Natural killer cell treated with Interleukin-12 subunit alpha and Interleukin-12 subunit beta and Interleukin-15 and Interleukin-18, amount 100 ng/mL, for 72 hours (primary cell): ENCODE measurements at places on chromosomes 7 and 10. TPM values are rescaled to one million over a fixed set of nuclear protein-coding genes. Genes with fewer than 3 reads are reported as not detected.

- DNase-seq: no peak
Observed at GRCh38 chr7:63998549-63998948, at the start of gene ZNF722. Gene ZNF722 (plus strand): TSS chr7:63998849. CDS start chr7:63998962, 113 bp downstream.

- DNase-seq: no peak
Observed at GRCh38 chr7:284762-285722, 4.9 kb upstream of the FOXL3 start.

The CPA2 gene
- total RNA-seq: not detected

DNA sequence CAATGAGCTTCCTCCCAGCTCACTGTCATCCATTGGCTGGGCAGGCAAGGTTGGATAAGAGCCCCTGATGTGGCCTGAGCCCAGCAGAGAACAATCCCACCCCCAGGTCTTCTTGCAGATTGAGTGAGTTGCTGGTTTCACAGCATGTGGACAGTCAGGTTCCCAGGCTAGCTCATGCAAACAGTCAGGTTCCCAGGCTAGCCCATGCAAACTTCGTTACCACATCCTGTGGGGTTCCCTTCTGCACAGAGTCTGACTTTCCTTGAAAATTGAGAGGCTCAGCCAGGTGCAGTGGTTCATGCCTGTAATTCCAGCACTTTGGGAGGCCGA is 67.1 kb downstream of the TMEM130 start:
- no peak for DNase-seq

The PAXIP1 gene
- total RNA-seq: 33.4 TPM

- DNase-seq: no peak
Observed at GRCh38 chr10:49120911-49121310, 5.6 kb upstream of the VSTM4 start.

The MACC1 gene
- total RNA-seq: 2.6 TPM

The FAM25C gene
- not detected for total RNA-seq

- DNase-seq: no peak
Observed at GRCh38 chr10:124921261-124921660, 20.7 kb upstream of the ZRANB1 start.

The BAIAP2L1 gene
- total RNA-seq: 0.76 TPM

GRCh38 chr10:5656737-5657579 is 9.4 kb downstream of the ASB13 start:
- no peak for DNase-seq

The DDX21 gene
- 209 TPM for total RNA-seq

GRCh38 chr7:21767300-21767900 is 178.3 kb downstream of the CDCA7L start:
- DNase-seq: no peak

DNA sequence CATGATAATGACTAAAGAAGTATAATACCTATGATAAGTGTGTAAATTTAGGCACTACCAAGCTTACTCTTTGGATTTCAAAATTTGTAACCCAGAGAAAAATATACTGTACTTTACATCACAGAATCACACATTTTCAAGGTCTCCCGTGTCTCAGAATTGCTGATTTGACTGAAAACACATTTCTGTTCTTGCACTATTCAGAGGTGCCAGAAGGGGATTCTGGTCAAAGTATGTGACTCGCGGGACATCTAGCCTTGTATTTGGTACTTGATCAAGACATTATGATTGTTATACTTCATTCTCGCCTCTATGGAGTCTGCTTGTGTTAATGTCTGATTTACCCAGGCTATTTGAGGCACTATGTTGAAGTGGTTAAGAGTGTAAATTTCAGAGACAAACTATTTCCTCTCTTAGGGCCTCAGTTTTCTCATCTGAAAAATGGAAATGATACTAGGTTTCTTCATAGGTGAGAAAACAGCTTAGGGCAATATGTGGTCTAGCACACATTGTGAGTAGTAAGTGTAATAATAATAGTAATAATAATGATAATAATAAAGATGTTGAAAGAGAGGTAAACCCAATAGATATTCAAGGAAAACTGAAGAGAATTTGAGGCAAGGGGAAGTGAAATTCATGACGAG is 320.4 kb downstream of the RNLS start:
- no peak for DNase-seq

GRCh38 chr7:95095966-95096540 is 188.7 kb downstream of the PPP1R9A start:
- no peak for DNase-seq

DNA sequence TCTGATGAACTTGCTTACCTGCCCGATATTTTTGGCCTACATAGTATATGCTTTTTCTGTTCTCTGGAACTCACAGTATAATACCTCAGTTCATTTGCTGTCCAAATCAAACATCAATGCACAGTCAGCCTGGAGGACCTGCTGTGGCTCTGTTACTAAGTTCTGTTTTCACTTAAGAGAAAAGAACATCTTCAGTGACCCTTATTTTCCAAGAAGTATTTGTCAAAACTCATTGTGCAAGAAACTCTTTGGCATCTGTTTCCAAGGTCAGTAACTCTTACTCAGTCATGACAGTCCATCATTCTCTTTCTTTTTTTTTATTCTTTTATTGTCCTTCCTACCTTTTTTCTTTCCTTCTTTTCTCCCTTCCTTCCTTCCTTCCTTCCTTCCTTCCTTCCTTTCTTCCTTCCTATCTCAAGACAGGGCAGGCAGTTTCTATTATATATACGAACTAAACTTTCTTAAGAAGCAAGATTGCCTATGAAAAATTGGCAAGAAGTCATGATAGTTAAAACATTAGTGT is 37.8 kb upstream of the SEM1 start:
- no peak for DNase-seq

The UNCX gene
- total RNA-seq: not detected

DNA sequence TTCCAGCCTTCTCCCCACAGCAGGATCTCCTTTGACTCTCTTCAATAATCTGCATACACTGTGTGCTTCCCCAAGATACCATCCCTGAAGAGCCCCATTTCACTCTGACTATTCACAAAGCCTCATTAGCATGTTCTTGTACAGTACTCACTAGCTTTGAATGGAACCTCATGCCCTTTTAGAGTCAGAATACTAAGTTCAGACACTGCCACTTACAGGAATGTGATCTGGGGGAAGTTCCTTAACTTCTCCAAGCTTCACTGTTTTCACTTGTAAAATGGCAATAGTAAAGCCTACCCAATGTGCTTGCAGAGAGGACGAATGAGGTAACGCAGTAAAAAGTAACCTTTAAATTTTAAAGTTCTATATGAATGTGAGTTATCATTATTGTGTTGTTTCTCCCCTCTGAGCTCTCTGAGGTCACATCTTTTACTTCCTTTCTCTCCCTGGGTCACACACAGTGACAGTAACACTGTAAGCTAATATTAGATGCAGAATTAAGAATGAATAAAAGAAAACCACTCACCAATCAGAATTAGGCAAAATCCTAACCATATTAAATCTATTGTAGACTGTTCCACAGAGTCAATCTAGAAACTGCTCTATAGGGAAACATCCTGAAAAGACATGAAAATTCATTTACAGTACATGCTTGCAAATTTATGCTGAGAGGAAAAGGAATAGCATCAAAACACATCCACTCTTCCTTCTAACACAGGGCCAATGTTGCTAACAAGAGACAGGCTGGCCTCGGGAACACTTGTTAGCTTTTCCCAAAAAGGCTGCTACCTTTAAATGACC is 64.2 kb upstream of the IL6 start:
- no peak for DNase-seq

GRCh38 chr7:68073701-68074100 is 1077.1 kb downstream of the TYW1 start:
- no peak for DNase-seq

DNA sequence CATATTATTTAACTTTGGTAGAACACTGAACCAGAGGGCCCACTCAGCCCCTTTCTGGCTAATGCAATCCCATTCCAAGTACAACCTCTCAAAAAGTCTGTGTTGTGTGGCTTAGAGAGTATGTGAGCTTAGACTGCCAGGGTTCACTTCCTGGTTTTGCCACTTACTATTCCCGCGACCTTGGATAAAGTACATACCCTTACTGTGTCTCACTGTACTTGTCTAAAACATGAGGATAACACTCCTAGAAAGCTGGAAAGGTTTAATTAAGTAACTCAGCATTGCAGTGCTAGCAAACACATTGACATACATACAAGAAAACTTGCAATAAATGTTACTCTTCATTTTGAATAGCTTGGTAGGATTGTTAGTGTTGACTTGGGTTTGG is 215.8 kb downstream of the CHCHD3 start:
- no peak for DNase-seq

DNA sequence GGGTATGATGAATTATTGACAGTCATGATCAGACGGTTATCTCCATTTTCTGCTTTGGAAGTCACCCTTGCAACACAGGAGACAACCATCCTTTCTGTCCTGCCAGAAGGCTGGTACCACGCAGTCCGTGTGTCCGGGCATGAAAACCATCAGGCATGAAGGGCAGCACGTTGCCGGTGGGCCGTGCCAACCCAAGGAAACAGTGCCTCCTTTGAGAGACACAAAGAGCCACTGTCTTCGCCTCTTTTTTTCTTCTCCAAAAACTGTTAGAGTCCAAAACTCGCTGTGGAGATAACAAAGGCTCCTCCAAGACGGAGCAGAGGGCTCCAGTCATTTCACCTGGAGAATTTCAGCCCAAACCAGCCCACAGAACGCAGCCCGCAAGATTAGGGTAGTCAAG is 60.4 kb upstream of the ARHGAP21 start:
- no peak for DNase-seq

The TMEM184A gene
- total RNA-seq: not detected

The RET gene
- total RNA-seq: not detected

GRCh38 chr7:41621953-41622831 is 80.7 kb downstream of the INHBA start:
- no peak for DNase-seq

GRCh38 chr7:29350351-29350750 is 155.8 kb downstream of the CHN2 start:
- DNase-seq: no peak

The CPA1 gene
- not detected for total RNA-seq

The HIPK2 gene
- 152 TPM for total RNA-seq

The ASL gene
- 68.3 TPM for total RNA-seq

GRCh38 chr7:98286093-98286539 is 4.6 kb downstream of the BRI3 start:
- DNase-seq: no peak

The BLNK gene
- not detected for total RNA-seq

DNA sequence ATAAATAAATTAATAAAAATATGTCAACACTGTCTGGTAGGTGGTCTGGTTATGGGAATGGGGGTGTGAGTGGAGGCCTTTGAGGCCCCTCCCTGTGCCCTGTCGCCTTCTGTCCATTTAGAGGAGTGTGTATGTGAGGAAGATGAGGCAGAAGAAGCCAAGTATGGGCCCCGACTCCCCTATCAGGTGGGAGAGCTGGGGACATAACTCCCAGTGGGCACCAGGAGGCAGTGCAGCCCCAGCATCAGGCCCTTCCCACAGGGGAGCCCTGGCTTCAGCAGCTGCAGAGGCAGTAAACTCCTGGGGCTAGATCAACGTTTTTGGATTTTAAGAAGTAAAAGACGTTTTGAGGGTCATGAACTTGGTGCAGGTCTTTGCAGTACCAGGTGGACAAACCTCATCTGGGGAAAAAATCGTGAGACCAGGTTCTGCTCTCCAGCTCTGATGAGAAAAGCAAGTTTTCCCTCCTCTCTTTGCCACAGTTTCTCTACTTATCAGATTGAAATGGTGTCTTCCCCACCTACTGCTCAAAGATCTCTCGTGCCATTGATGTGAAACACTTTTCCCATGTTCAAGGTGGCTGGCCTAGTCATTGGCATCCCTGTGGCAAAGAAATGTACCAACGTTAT is 167.8 kb upstream of the EEPD1 start:
- DNase-seq: no peak

GRCh38 chr10:98340261-98340939 is 72.4 kb upstream of the LOXL4 start:
- DNase-seq: no peak

DNA sequence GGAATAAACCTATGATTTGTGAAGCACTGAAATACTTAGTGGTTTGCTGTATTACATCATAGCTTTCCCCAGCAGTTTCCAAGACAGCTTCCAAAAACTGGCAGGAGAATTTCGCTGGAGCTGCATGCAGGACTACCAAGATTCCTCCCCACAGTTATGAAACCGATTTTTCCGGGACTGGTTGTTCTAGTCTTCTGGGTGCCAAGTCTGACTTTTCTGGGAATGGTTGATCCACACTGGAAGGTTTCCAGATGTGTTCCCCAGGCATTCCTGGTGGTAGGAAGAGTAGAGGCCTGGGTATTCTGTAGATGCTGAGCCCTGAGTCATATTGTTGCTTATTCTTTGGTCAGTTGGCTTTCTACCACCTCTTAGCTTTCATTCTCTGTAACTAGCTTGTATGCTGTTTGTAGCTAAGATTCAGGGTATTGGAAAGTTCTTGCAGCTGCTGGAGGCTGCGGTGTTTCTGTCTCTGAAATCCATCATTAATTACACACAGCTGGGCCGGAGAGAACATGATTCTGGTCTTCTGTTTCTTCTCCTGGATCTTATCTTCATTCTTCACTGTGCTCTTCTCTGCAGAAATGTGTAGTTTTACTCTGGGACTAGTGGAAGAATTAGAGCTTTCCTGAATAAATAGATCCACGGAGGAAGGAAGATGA is 6.3 kb downstream of the ABCC2 start:
- DNase-seq: no peak

DNA sequence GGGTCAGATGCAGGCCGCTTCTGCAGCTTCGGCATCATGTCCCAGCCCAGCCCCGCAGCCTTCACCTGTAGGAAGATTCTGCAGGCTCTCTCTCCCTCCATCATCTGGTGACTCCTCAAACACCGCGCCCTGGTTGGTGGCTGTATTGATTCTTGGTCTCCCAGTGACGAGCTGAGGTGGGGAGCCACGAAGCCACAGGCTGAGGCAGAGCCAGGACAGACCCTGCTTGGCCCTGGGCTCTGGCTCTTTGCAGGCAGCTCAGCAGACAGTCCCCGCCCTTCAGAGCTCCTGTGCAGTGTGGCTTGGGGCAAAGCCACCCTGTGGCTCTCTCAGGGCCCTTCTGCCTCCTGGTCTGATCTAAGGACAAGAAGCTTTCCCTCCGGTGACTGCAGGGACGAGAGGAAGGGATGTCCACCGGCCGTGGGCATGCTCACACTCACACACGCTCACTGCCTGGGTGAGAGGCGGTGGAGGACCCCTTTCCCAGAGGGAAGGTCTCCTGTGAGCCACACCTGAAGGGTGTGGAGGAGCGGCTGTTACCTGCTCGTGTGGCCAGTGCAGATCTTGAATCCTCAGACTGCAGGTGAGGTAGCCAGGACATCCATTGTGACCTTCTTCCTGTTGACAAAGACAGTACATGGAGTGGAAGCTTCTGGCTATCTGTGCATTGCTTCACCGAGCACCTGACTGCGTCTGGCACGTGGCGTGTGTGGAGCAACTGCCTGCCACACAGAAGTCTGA is 79.6 kb downstream of the INPP5A start:
- DNase-seq: no peak

The GATA3 gene
- 7.6 TPM for total RNA-seq

DNA sequence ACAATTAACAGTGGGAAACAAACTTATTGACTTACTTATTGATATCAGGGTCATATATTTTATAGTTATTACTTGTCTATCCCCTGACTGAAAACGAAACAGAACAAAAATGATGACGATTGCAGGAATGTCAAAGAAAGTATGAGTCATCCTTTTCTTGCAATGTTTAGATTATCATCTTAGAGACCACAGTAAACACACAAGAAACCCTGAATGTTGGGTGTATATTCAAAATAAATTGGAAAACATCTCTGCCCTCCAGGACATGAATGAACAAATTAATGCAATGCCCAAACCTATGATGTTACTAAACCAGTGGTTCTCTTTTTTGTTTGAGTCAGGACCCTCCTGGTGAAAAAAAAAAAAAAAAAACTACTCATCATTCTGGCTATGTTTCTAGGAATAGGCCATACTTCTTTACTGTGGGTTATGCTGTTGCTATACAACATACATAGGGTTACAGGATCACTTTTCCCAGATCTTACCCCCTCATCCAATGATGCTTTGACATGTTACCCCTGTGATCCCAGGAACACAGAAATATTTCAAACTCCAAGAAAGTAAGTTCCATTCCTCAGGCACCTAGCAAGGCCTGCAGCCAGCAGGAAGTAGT is 623.4 kb upstream of the IGFBP3 start:
- no peak for DNase-seq
